ENCODE measurements at places on chromosomes 1 and 21.

- peak; percentile 79 for DNase-seq
Measured at GRCh38 chr1:25503551-25504426, 39.6 kb upstream of the LDLRAP1 start.

DNA sequence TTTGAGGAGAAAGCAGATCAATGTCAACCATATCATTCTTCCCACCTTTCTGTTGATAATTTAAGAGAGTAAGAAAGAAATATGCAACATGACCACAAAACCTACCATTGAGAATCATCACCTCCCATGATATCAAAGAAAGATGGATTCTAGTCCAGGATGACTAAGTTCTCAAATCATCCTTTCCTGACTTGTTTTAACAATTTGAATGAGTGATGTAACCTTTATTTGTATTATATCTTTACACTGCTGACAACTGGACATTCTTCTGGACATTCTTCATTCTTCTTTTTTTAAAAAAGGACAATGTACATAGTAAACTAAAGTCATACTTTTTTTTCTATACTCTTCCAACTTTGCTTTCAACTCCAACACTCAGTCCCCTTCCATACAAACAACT is 9.5 kb downstream of the PSMB4 start:
- DNase-seq = no peak

DNA sequence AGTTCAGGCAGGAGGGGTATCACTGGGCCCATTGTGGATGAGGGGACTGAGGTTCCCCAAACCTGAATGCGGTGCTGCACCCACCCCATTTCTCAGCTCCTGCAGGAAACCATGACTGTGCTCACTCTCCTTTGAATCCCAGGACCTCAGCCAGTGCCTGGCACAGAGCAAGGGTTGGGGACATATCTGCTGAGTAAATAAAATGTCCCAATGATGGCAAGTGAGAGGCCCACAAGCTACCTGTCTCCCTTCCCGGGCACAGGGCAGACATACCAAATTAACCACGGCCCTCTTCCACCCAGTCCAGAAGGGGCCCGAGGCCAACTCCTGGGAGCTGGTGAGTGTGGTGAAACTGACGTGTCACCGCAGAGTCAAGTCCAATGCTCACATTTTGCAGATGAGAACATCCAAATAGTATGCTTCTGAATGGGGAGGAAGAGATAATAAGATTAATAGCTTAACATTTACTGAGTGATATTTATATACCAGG is 97.6 kb downstream of the EPHB2 start:
- DNase-seq = peak; percentile 46

DNA sequence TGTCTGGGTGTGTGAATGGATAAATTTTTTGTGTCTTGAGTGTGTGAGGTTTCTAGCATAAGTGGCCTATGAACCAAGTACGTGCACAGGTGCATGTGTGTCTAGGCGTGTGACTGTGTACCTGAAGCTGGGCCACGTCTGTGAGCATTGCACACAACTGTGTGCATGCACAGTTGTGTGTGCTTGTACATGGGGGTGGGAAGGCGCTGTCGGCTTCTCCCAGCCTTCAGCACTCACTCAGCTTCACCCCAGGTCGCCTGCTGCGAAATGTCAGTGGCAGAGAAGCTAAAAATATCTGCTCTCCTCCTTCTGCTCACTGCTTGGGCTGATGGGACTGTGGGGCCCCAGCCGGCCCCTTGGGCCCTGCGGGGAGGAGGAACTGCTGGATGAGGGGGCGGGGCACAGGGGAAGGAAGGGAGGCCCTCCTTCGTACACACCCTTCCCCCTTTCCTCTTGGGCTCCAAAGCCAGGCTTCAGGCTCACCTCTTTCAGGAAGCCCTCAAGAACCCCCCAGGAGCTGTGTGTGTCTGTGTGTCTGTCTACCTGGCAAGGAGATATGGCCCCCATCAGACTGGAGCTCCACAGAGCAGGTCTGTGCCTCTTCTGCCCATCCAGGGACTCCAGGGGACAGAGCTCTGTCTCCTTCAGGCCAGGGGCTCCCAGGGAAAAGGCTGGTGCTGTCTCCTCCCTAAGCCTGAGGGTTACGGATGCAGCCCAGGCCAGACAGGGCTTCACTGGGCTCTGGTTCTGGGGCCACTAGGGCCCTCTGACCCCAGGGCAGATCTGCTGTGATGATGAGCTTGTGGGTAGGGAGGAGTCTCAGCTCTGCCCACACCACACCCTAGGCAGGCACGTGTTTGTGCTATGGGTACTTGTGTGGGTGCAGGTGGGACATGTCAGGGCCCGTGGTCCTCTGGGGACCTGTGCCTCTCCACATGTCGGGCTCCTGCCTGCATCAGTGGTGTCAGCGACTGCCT is 35.6 kb upstream of the WASF2 start:
- DNase-seq = peak; percentile 93

DNA sequence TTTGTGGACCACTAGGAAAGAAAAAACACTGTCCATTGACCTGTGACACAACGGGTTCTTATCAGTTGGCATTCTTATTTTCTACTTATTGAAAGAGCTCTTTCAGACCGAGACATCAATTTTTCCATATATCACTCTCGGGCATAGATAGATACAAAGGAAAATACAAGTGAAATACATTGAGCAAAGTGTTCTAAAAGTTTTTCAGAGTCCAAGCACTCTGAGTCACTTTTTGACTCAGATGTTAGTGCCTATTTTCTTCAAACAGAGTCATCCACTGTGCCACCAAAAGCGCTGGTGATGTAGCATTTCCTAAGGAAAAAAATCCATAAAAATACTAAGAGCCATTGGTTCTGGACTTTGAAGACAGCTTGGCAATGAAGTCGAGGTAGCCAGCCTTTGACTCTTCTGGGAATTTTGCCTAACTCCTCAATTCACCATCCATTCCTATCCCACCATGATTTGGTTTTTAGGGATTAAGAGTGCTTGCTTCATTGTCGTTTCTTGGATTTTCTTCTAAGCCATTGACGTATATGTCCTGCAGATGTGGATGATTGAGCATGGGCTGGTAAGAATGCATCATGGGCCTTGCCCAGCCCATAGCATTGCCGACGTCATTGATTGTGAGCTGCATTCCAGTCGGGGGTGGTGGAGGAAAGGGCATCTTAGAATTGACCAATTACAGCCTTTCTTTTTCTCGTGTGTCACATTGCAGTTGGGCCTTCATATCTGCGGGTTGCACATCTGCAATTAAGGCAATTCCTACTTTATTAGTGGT is 10.6 kb downstream of the GALNT2 start:
- no peak for DNase-seq

DNA sequence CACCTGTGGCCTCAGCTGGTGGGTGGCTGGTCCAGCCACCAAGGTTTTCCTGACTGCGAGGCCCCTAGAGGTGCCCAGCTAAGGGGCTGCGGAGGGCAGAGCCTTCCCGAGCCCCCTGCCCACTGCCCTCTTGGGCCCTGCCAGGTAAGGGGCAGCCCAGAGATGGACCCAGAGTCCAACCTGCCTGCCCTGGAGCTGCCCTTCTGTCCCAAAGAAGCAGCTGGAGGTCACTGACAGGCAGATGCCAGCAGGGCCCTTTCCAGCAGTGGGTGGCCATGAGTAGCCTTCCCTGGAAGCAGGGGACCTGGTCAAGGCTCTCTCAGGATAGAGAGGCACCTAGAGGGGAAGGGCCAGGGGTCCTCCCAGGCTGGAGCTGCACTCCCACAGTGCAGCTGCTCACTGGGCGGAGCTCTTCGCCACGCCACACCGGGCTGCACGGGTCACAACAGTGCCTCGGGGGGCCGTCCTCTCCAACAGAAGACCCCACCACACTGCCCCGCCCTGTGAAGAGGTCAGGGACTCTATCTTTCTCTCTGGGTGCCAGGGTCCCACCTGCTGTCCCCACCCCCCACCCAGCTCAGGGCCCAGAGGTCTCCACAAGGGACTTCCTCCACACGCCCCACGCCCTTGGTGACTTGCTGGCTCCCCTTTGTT is 10.9 kb upstream of the GNB1 start:
- no peak for DNase-seq

GRCh38 chr1:61132176-61132638 is 49.8 kb downstream of the NFIA start:
- no peak for DNase-seq

GRCh38 chr1:118144684-118145083 is 40.3 kb downstream of the SPAG17 start:
- no peak for DNase-seq

GRCh38 chr1:203271018-203271743 is 34.1 kb upstream of the BTG2 start:
- DNase-seq = peak; percentile 82

- no peak for DNase-seq
Measured at GRCh38 chr1:15198684-15199083, 45.1 kb downstream of the TMEM51 start.

GRCh38 chr1:204544321-204544720 is 28.1 kb downstream of the MDM4 start:
- DNase-seq = no peak

- DNase-seq = no peak
Measured at GRCh38 chr1:5959667-5960230, 32.5 kb downstream of the NPHP4 start.

DNA sequence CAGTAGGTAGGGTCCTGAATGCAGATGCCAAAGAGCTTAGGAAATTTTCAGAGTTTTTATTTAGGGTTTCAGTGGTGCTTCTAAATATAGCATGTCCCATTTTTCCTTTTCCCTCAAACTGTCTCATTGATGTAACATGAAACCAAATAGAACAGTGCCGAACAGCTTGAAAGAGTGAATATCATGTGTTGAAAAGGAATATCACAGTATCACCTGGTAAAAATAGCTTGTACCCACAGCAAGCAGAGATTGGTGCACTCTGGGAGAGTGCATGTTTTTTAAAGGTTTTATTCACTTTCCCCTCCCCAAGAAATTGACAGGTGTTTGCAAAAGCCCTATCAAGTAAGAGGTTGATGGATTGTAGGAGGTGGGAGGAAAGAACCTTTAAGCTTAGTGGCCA is 41.9 kb upstream of the ELAVL4 start:
- no peak for DNase-seq

DNA sequence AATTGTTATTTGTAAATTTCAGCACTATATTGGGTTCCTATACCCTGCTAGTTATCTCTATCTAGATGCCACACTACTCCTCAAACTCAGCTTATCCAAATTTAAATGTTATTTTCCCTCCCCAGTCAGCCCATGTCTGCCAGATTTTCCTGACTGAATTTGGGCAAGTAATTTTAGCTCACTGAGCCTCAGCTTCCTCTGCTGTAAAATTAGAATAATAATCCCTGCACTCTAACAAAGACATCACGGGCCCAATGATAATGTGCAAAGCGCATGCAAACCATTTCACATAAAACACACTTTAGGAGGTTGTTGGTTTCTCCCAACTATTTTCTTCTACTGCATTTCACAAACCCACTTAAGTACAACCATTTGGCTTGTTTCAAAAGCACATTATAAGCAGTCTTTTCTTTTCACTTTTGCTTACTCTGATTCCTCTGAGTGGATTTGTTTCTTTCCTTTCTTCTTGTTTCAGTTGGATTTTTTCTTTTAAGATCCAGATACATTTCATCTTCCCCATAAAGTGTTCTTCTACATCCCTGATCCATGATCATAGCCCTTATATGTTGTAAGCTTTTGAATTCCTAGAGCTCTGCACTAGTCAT is 152.8 kb upstream of the DPT start:
- no peak for DNase-seq

- no peak for DNase-seq
Measured at GRCh38 chr1:210362526-210362925, 33.8 kb downstream of the HHAT start.

DNA sequence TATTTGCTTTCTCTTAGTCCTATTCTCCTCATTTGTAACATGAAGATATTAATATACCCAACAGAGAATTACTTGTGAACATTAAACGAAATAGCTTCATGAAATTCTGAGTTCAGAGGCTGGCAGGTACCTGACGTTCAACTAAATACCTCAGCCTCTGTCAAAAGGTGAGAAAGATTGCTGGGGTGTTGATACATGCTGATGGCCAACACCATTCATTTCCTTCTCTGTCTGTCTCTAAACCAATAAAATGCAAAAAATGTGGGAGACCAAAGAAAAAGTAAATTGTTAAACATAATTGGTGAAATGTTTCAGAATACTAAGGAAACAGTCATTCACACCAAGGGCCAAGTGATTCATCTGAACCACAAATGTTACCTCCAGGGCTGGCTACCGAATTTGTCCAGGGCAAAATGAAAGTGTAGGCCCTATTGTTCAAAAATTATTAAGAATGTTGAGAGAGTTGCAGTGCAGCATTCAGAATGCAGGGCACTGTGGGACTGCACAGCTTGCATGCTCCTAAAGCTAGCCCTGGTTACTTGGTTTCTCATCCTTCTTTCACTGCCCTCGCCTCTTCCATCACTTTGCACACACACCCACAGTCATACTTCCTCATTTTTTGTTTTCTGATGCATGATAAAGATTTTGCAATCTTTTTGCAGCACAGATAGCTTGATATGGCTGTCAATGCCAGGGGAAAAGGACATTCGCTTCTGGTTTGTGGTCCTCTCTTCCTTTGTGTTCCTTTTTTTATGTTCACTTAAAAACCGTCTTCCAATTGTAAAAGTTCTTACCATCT is 414.3 kb upstream of the NR5A2 start:
- no peak for DNase-seq

DNA sequence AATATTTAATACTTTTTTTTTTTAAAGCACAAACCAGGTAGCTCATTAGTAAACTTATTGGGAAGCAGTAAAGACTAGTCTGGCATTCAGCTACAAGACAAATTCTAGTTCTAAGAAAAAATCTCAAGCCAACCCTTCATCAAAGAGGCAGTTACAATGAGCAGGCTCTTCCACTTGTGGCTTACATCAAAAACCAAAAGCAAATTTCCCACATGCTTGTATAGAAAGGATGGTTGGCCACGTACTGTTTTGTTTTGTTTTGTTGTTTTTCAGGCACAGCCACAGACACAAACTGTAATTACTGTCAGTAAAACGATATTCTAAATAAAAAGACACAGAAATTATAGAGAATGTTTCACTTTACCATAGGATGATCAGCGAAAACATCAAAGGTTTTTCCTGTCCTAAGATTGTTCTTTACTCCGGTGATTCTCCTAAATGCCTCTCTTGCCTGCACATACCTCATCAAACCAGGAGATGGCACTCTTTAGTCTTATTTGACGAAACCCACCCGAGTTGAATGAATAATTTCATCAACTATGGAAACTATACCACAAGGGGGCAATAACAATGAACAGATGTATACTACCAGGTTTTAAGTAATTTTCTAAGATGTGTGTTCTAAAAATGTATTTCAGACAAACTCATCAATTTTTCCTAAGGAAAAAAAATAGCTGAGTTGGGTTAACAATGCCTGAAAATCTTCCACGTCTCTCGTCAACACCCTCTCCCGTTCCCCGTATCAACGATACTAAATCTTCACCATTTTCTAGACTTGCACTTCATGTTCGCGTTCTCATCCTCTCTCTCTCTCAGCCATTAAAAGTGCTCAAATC is 26.9 kb downstream of the RPL5 start:
- DNase-seq = peak; percentile 69

GRCh38 chr1:166956057-166956850 is 19.1 kb downstream of the ILDR2 start:
- no peak for DNase-seq

All from tibial artery (tissue), 4 donors.